Hematopoietic multipotent progenitor cell treated with erythropoietin and hydrocortisone succinate and interleukin-3 and kit ligand, for 17 days (in vitro differentiated cells): ENCODE measurements at places on chromosomes 2 and 18.

- DNase-seq = peak; percentile 39
Observed at GRCh38 chr2:89833116-89833779, 1141.8 kb downstream of the RPIA start.

- no peak for DNase-seq
Observed at GRCh38 chr2:142582317-142582716, 295.1 kb upstream of the KYNU start.

- DNase-seq = no peak
Observed at GRCh38 chr2:140842110-140842509, 1288.7 kb downstream of the LRP1B start.

DNA sequence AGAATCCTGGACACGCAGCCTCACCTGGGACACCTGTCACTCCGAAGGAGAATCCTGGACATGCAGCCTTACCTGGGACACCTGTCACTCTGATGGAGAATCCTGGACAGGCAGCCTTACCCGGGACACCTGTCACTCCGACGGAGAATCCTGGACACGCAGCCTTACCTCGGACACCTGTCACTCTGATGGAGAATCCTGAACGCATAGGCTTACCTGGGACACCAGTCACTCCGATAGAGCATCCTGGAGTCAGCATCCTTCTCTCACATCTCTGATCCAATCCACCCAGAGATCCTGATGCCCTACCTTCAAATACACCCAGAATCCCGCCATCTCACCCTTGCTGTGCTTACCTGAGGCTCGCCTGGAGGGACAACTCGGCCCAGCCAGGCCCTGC is 154.9 kb downstream of the NDUFA10 start:
- DNase-seq = no peak

- DNase-seq = no peak
Observed at GRCh38 chr2:17441055-17441771, 77.0 kb downstream of the RAD51AP2 start.

DNA sequence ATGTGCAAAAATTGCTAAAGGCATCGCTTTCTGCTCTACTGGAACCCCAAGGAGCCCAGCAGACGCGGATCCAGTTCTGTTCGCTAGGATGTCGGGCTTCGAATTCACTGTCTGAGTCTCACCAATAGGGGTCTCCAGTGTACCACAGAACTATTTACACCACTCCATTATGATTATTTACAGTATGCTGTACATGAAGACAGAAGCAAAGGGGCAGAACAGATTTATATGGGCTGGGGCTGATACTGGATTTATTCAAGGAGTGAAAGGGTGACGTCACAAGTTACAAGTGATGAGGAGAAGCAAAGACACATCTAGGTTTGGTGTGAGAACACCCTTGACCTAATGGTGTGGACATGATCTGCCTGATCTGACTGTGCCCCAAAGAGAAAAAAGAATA is 185.3 kb upstream of the ATP5MC3 start:
- DNase-seq = no peak

GRCh38 chr2:61597300-61598289 is 59.4 kb upstream of the XPO1 start:
- DNase-seq = no peak

DNA sequence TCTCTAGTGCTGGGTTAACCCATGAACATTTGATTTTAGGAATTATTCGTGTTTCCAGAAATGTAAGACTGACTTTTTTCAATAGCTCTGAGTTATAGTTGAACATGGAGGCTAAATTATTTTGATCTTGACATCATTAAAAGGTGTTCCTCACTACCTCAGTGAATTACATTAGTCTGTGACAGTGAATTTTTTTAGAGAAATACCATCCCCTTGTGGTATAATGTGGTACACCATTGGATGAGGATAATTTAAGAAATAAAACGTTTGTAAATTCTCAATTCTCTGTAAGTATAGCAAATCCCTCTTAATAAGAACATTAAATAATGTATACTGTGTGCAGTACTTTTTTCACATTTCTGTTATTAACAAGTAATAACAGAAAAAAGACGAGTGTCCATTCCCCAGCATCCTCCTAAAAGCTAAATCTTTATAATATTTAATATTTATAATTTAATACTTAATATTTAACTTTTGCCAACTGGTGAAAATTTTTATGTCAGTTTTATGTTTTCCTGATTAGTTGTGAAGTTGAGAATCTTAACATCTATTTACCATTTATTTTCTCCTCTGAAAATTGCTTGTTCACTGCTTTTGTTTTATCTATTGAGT is 70.3 kb upstream of the CWC22 start:
- DNase-seq = no peak

DNA sequence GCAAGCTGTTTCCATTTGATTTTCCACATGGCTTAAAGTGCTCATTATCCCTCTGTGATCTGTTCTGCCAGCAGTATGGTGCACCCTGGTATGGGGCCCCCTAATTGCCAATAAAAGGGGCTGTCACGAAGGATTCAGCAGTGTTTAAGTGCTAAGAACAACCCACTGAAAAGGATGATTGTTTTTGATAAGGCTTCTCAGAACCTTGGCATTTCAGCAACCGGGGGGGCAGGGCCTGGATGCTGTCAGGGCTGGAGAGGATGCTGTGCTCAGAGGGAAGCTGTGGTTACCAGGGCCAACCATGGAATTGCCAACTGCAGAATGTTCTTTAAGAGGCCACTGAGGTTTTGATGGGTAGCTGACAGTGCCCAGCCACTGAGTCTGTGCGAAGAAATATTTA is 117.8 kb downstream of the CTIF start:
- no peak for DNase-seq

GRCh38 chr2:14806613-14807012 is 174.1 kb downstream of the LRATD1 start:
- DNase-seq = no peak

DNA sequence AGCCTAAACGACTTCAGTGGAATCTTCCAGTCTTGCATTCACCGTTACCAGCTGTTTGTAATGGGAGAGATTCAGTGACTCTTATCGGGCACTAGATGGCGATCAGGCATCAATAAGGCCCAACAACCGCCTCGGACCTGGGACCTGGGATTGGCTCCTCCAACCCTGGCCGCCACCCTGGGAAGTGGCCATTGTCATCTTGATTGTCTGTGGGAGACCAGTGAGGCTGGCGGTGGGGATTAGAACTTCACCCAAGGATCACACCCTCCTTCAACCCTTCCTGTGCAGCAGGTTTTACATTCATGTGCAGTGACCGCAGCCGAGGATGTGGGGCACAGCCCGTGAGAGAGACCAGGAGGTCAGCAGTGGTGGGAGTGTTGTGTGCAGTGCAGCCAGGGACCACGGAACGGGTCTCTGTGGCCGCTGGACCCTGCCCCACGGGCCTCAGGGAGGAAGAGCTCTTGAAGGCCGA is 85.3 kb downstream of the SPP2 start:
- DNase-seq = no peak

GRCh38 chr2:44635725-44636124 is 274.0 kb downstream of the CAMKMT start:
- DNase-seq = no peak

- DNase-seq = no peak
Observed at GRCh38 chr18:63161032-63161760, 158.4 kb downstream of the BCL2 start.

DNA sequence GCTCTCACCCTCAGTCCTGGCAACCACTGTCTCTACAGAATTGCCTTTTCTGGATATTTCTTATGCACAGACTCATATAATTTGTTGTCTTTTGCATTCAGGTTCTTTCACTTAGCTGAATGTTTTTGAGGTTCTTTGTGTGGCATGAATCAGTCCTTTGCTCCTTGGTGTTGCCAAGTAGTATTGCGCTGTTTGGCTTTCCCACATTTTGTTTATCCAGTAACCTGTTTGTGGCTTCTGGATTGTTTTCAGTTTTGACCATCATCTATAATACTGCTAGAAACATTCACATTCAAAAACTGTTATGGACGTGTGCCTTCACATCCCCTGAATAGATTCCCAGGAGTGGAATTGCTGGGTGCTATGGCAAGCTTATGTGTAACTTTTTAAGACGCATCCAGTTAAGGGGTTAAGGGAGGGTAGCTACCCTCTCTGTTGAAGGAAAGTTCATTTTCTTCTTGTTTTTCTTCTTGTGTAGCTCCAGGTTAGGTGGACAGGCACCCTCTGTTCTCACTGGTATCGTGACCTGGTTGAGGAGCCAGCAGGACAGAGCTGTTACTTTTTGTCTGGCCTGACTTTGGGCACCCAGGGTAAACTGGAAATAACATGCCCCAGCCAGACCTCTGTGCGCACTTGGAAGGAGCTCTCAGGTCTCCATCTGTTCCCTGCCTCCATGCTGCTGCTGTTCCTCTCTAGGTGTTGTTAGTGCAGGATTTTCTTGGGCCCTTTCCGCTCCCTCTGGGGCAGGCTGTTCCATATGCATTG is 29.6 kb downstream of the ARHGAP25 start:
- DNase-seq = no peak

DNA sequence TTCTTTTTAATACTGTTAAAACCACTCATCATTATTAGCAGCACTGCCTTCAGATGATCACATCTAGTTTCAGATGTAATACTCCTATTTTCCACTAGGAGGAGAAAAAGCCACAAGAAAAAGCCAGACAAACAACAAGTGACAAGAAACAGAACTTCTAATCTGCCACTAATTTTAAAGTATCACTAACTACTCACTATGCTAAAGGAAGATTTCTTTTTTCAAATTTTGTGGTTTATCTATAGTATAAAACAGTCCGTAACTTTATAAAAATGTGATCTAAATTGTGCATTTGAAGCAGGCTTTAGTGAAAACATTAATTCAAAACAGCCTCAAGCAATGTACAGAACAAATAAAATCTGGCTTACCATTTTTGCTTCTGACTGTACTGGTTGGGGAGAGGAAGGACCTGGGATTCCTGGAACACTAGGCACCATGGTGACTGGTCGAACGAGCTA is 56.8 kb downstream of the ATF2 start:
- peak; percentile 79 for DNase-seq

DNA sequence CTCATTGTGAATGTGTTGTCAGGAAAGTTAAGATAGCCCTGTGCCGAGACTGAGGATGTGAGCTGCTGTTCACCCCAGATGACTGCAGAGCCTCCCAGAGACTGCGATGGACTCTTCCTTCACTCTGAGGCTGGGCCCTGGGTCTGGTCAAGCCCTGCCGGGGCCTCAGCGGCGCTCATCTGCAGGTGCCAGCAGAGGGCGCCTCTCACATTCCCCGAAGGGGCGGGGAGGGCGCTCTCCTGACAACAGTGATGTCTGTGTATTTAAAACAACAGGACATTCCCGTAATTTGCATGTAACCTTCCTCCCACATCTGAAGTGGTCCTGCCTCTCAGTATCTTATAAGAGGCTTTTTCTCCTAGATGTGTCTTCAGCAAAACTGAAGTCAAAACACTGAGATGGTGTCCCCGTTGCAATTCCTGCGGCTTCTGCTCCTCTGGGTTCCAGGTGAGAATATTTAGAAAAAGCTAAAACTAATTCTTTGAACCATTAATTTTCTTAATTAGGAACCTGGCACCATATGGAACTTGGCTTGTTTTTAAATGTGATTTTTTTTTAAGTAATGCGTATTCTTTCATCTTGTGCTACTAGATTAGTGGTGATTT is 1377.9 kb downstream of the RPIA start:
- DNase-seq = no peak

DNA sequence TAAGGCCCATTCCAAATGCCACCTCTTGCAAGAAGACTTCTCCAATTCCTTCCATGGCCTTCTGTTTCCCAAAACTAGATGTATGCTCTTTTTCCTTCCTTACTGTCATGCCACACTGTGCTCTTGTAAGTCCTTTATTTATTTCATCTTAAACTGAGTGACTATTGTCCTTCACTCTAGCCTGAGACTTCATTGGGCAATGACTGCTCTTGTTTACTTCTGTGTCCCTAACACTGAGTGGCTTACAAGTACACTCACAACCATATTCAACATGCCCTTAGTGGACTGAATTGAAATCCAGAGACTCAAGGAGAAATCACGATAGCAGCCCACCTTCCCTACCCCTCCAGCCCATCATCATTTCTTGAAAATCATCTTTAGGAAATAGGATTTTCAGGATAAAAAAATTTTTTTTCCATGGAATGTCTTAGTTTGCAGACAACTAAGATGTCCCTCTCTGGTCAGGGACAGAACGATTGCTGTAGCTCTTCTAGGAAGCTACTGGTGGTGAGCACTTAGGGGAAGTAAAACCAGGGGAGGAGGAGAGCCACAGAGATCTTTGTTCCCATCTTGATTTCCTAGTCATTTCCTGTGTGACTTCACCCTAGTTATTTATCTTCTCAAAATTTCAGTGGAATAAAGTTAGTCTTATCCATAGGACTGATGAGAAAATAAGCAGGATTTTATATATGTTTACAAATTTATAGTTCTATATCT is 80.7 kb downstream of the CYRIA start:
- DNase-seq = no peak

DNA sequence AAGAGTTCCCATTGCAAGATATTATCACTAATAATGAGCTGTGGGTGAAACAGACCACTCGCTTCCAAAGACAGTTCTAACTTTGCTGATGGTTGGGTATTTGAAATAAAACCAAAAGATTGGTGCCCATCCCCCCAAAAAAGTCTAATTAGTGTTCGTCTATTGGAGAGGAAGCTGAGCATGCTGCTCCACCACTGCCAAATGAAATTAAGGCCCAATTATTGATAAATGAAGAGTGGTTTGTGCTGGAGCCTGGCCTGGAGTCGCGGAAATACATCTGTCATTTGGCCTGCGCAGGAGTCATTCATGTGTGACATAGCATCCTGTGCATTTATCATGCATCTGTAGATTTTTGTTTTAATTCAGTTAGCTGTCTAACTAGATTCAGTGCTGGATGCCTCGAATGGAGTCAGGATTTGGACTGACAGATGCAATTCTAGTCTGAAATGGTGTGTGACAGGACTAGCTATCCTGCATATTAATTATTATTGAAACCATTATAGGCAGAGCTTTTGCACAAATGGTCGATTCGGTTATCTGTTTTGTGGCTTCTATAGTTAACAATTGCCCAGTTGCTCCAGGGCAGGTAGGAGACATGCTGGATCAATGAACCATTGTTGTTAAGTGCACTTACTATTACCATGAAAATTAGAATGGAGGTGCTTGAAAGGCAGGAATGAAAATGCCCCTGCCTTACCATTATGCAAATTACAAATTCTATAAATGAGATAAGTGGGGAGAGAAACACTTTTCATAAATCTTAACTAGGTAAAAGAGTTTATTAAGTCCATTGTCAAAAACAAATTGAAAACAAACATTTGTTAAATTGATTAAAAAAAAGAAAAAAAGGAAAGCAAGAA is 450.4 kb upstream of the TCF4 start:
- DNase-seq = no peak

DNA sequence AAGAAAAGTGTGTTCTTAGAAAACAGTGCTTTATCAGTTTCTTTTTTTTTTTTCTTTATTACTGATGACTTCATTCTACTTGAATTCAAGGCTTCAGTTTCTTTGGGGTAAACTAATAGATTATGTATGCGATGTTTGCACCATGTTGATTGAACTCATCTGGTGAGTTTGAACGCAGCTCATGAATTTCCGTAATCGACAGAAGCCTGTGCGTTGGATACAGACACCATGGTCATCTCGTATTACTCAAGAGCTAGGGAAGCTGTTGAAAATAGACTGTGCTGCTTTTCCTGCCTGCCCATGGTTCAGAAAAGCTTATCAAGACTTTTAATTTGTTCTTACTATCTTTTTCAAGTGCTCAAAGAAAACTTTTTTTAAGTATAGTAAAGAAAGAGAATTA is 185.5 kb upstream of the NRP2 start:
- no peak for DNase-seq
